ENCODE measurements at places on chromosomes 12 and 14. TPM values are rescaled to one million over a fixed set of nuclear protein-coding genes. Genes with fewer than 3 reads are reported as not detected.

TAS2R30 gene
- total RNA-seq, result 1.3 TPM

SDSL gene
- 10.5 TPM for total RNA-seq

DNA sequence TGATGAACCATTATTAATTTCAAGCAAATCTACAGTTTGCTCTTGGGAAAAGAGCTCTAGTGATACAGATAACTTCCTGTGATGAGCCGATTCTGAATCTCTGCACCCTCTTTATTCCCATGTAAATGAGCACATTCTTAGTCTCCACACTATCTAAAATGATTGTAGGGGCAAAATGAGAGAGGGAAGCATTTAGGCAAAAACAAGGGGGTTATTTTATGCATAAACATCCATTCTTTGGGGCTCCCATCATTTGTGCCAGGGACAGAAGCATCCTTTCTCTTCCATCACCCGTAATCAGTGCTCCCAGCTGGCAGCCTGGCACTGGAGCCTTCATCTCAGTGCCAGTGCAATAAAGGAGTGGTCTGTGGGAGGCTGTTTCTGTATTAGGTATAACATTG lies 1.7 kb upstream of the GPD1 start:
- DNase-seq, result no peak

DNA sequence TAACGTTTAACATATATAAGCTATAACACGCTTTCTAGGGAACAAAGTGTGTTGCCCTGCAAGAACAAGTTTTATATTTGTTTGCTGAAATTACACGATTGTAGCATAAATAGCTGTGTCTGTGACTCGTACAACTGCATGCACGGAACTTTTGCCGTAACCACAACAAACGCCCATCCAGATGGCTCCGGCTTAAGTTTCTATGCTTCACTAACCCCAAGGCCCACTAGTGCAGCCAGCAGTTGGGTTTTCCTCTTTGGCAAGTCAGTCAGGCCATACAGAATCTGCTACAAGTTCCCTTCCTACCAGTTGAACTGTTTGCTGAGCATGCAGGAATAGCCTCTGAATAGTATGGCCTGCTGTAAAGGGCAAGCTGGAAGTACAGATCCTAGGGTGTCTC lies 12.1 kb downstream of the CSRP2 start:
- peak; percentile 80 for DNase-seq

GRCh38 chr14:93347850-93348249 lies 868 bp downstream of the COX8C start:
- DNase-seq, result no peak

GRCh38 chr12:108378926-108379325 lies 39.8 kb upstream of the CMKLR1 start:
- DNase-seq, result no peak

- no peak for DNase-seq
Measured at GRCh38 chr12:14148489-14149270, 167.3 kb upstream of the GRIN2B start.

GRCh38 chr14:73014105-73014504 lies 12.8 kb downstream of the ZFYVE1 start:
- DNase-seq, result peak; percentile 39

DNA sequence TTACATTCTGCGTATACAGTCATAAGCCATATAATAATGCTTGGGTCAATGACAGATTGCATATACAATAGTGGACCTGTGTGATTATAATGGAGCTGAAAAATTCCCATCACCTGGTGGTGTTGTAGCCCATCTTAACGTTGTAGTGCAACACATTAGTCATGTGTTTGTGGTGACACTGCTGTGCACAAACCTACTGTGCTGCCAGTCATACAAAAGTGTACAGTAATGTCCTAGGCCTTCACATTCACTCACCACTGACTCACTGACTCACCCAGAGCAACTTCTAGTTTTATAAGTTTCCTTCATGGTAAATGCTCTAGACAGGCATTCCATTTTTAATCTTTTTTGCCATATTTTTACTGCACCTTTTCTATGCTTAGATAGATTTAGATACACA lies 194.8 kb upstream of the SEL1L start:
- no peak for DNase-seq

GRCh38 chr14:75822522-75823141 lies 159.2 kb downstream of the TGFB3 start:
- peak; percentile 91 for DNase-seq

GRCh38 chr12:68324531-68324930 lies 7.6 kb downstream of the MDM1 start:
- no peak for DNase-seq

GRCh38 chr14:67952381-67952780 lies 132.8 kb downstream of the RAD51B start:
- DNase-seq, result no peak

GRCh38 chr12:104105461-104105860 lies 32.5 kb downstream of the NFYB start:
- peak; percentile 14 for DNase-seq

DNA sequence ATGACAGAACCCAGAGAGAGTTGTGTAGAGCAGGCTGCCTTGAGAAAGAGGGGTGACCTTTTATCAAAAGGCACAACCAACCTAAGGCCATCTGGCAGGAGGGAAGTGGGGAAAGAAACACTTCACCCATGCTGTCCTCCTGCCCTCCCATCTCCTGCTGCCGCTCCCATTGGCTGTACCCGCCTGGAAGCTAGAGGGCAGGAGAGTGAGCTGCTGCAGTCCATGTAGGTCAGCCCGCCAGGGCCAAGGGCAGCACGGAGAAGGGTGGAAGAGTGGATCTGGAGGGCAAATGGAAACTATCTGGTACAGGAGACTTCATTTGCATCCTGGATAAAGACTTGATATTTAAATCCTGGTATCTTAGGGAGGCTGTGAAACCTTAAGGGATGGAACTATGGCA lies 11.5 kb upstream of the CABP1 start:
- no peak for DNase-seq

DNA sequence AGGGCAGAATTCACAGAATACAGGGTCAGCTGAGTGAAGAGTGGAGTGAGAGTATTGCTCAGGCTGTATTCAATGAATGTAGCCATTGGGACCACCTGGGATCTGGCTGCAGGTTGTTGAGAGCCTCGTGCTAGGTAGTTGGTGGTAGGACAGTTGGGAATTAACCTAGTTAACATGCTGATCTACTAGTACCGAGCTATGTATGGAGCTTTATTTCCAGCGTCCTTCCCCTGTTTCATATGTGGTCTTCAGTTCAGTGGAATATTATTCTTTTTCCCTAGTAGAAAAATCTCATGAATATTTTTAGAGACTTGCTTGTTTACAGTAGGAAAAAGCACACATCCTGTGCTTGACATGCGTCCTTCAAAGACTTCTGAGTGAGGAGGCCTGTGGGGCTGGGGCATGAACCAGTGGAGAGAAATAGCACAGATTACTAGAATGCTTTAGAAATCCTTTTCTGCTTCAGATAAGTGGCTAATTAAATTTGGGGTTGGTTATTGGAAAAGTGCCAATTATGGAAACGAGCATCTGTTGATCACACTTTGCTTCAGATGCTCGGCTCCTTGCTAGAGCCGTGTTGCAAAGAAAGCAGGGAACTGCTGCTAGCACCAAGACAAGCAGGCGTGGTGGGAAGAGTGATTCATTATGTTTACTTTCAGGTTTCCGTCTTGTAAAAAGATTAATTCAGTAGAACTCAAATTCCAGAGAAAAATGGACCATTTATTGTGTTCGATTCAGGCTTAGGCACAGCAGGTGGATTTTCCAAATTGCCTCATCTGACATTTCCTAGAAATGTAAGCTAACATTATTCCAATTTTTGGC lies 53.6 kb downstream of the ARF6 start:
- peak; percentile 76 for DNase-seq

DNA sequence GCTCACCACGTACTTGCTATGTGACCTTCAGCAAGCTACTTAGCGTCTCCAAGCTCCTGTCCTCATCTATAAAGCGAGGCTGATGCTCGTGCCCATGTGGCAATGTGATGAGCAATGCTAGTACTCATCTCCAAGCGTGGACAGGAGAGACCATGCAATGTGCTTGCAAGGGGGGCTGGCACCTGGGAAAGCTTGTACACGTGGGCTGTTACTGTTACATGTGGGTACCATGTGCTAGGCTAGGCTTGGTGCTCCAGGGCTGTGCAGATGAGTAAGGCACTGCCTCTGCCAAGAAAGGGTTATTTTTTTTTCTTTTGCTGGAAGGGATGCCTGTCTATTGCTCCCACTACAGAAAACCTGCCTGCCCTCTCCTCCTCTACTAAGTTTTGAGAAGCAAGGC lies 46.6 kb downstream of the TSPAN11 start:
- DNase-seq, result no peak

- DNase-seq, result no peak
Measured at GRCh38 chr12:49553512-49554088, 14.3 kb downstream of the MCRS1 start.

GRCh38 chr12:89166525-89166934 lies 185.8 kb downstream of the DUSP6 start:
- DNase-seq, result peak; percentile 67

GRCh38 chr14:43449291-43449690 lies 1057.8 kb downstream of the FSCB start:
- no peak for DNase-seq

GRCh38 chr14:74532246-74532645 lies 38.7 kb downstream of the ISCA2 start:
- no peak for DNase-seq

GRCh38 chr12:102685841-102686240 lies 205.5 kb upstream of the IGF1 start:
- DNase-seq, result no peak

- DNase-seq, result no peak
Measured at GRCh38 chr14:67141146-67141900, 47.9 kb upstream of the GARIN2 start.

All from astrocyte (in vitro differentiated cells and primary cell).